ENCODE measurements at places on chromosomes 16 and 17.

DNA sequence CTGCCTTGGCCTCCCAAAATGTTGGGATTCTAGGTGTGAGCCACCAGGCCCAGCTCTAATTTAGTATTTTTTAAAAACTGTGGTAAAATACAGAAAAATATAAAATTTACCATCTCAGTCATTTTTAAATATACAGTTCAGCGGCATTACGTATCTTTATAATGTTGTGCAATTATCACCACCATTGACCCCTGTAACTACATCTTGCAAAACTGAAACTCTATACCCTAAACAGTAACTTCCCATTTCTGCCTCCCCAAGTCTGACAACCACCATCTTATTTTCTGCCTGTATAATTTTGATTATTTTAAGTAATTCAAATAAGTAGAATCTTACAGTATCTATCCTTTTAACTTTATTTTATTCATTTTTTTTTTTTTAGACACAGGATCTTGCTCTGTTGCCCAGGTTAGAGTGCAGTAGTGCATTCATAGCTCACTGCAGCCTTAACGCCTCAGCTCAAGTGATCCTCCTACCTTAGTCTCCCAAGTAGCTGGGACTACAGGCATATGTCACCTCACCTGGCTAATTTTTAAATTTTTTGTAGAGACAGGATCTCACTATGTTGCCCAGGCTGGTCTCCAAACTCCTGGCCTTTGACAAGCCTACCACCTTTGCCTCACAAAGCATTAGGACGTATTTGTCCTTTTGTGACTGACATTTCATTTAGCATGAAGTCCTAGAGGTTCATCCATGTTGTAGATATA lies 10.9 kb upstream of the GGA2 start:
- no peak for DNase-seq

DNA sequence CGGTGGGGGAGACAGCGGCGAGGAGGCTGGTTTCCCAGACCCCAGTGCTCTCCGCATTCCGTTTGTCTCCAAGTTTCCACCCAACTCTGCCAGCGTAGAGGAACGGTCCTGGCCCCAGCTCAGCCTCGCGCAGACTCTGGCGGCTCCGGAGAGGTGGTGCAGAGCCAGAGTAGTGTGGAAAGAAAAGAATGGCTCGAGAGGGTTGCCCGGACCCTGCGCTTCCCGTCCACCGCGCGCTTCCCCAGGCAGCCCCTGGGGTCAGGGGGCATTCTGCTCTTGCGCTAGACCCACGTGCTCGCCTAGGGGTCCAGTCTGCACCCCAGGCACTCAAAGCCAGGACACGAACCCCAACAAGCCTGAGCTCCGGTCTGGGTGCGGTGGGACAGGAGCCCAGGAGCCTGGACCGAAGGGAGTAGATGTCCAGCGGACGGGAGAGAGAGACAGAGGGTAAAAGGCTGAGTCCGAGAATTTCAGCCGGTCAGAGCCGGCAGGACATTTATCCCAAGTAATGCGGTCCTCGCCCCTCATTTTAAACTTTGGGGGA lies 3.8 kb downstream of the PMP22 start:
- no peak for DNase-seq

DNA sequence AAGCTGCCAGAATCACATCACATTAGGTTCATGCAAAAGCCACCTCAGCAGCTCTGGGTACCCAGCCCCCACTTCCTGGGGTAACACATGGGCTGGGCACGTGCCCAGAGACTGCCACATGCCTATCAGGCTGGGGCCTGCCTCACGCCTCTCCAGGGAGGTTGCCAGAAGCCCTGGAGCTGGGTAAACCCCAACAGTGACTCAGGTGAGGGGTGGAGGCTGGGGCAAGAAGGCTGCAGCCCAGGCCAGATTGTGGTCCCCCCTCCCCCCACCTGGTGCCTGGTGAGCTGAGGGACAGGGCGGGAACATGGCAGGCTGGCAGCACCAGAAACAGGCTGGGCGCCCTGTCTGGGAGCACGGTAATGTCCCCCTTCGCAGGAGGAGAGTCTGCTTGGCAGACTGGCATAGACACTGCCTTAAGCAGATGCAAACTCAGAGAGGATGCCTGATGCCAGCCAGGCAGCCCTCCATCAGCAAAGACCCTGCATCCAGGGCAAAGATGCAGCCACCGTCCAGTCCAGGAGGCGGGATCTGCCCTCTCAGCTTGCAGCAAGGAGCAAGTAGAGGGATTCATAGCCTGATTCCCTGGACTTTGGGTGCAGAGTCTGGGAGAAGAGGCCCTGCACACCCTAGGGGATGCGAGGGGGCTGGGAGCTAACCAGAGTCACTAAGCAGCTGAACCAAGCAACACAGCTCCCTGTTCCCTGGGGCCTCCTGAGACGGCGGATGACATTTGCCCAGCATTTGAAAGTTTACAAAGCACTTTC lies 28.8 kb downstream of the NGFR start:
- no peak for DNase-seq

DNA sequence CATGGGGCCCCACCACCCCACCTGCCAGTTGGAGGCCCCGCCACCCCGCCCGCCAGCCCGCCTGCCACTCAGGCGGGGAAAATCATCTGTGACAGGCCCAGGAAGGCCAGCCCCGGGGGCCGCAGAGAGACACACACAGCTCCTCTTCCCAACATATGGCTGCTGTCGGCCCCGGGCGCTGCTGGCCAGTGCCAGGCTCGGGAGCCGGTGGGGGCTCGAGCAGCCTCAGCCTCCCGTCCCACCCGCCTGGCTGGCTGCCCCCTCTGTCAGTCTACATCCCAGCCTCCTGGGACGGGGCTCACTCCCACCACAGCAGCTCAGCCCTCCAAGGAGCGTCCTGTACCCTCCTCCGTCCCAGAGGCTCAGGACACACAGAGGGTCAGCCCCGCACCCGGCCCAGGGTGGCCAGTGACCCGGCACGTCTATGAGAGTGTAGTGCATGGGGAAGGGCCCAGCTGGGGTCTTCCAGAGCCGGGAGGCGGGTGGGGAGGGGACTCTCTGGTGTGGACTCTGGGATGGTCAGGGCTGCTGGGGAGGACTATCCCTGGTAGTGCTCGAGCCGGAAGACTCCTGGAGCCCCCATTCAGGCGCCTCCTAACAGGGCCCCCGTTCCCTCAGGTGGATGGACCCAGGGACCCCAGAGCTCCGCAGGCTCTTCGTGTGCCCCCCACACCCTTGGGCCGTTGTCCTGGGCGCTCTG lies 3.6 kb upstream of the PRR35 start:
- DNase-seq = no peak

GRCh38 chr17:7864995-7865650 lies 7.3 kb downstream of the CYB5D1 start:
- no peak for DNase-seq

- DNase-seq = no peak
These were observed 2.7 kb downstream of the SOCS3 start for GRCh38 chr17:78357177-78357586.

DNA sequence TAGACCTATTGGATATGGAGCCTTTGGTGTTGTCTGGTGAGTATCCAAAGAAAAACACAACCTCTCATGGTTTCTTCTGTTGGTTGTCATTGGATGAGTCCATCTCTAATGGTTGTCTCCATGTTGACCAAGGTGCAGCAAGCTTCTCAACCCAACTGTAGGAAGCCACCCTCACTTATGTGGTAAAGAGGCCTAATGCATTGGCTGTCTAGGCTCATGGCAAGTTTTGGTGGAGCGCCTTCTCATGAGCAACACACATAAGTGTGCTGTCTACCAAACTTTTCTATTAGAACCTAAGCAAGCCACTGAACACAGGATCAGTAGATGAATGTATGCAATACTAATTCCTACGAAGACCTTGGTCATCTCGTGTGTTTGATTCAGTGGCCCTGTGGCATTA lies 819 bp downstream of the NLK start:
- DNase-seq = no peak

GRCh38 chr16:1553946-1554825 lies 20.7 kb downstream of the TMEM204 start:
- no peak for DNase-seq

DNA sequence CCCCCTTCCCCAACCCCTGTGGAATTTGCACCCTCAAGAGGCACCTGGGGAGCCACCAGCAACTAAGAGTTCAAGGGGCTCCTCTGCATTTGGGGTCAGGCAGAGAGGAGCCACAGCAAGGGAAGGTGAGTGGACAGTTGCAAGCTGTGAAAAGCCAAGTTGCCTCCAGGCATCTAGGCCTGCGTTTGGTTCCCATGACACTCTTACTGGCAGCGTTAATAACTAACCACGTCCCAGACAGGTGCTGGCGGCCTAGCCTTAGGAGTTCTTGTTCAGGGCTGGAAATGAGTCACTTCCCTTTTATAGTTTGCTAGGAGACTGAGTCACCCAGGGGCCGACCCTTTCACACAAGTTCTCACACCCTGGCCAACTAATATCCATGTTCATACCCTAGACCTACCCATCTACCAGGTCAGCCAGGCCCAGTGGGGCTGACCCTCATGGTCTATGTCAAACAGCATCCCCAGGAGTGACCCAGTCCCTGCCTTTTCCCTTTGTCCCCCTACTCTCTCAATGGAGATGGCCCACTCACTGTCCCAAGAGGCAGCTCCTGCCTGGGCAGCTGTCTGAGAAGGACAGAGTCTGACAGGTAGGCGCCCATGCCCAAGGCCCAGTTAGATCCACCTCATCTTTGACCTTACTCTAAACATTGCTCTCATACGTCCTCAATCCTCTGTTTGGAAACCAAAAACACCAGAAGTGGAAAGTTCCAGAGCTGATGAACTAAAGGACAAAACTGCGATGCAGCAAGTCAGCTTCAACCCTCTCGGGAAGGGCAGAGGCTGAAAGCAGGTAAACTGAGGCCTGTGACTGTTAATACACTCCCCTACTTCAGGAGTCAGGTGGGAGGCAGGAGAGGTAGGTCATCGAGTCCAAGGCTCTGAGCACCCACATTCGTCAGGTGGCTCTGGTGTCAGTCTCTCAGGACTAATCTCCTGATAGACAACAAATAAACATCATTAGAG lies 300.6 kb downstream of the SOX9 start:
- DNase-seq = no peak

DNA sequence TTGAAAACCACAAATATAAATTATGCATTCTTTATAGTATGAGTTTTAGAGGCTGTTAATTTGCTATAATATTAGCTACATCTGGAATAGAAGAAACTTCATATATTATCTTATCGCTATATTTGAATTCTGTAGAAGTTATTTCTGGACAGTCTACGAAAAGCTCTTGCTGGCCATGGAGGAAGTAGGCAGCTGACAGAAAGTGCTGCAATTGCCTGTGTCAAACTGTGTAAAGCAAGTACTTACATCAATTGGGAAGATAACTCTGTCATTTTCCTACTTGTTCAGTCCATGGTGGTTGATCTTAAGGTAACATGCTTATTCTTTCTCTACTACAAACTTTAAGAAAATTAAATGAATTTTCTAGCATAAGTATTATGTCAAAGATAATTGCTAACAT lies 96.8 kb downstream of the OMG start:
- DNase-seq = no peak

DNA sequence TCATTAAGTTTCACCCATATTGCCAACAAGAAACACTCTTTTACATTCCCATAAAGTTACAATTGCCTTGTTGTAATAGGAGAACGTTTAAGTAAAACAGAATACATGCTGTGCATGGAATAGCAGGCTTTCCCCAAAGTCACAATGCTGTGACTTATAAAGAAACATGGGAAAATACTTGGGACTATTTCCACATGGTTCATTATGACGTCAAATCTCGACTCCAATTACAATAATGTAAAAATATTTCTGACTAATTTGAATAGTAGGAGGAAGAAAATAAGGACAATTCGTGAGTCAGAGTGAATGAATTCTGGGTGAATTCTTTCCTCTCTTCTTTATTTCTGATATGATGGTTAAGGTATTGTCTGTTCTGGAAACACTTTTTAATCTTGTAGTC lies 52.8 kb downstream of the CDH11 start:
- DNase-seq = no peak

GRCh38 chr16:87701078-87701460 lies 64.7 kb downstream of the KLHDC4 start:
- DNase-seq = no peak

DNA sequence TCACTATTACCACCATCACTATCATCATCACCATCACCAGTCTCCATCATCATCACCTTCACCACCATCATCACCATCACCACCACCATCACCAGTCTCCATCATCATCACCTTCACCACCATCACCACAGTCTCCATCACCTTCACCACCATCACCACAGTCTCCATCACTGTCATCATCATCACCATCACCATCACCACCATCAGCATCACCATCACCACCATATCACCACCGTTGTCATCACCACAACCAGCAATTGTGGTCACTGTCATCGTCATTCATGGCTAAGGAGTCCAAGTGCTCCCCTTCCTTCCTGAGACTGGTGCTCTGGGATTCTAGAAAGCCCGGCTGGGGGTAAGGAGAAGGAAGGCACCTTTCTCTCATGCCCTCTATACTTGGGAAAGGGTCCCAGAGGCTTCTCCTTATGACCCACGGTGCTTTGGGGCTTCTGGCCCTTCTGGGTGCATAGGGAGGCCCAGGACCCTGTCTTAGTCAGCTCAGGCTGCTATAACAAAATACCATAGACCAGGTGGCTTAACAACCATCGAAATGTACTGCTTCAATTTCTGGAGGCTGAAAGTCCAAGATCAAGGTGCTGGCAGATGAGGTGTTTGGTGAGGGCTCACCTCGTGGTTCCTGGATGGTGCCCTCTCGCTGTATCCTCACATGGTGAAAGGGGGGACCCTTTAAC lies 93.4 kb upstream of the GSE1 start:
- no peak for DNase-seq

GRCh38 chr16:27719106-27719445 lies 169.1 kb downstream of the KATNIP start:
- no peak for DNase-seq

Data from NCI-H524 (cell line).